ENCODE measurements at places on chromosomes 6 and 20.
A peak's percentile ranks its signal among the peaks of the same experiment; 100 is the strongest.

GRCh38 chr20:14418376-14418775 is 81.0 kb upstream of the FLRT3 start:
- H3K36me3 ChIP-seq = no peaks in the 10 kb centered on the region
- H3K4me3 ChIP-seq = no peak overlapping the region
- H3K4me1 ChIP-seq = peaks cover 17% of the 10 kb centered on the region
- no peak overlapping the region for H3K27ac ChIP-seq
- H3K27me3 ChIP-seq = no peaks in the 10 kb centered on the region

- no peaks in the 10 kb centered on the region for H3K4me1 ChIP-seq
- H3K4me3 ChIP-seq = no peak overlapping the region
- no peak for DNase-seq
- no peaks in the 10 kb centered on the region for H3K36me3 ChIP-seq
Measured at GRCh38 chr20:60139663-60140446, 181.6 kb downstream of the CDH26 start.

DNA sequence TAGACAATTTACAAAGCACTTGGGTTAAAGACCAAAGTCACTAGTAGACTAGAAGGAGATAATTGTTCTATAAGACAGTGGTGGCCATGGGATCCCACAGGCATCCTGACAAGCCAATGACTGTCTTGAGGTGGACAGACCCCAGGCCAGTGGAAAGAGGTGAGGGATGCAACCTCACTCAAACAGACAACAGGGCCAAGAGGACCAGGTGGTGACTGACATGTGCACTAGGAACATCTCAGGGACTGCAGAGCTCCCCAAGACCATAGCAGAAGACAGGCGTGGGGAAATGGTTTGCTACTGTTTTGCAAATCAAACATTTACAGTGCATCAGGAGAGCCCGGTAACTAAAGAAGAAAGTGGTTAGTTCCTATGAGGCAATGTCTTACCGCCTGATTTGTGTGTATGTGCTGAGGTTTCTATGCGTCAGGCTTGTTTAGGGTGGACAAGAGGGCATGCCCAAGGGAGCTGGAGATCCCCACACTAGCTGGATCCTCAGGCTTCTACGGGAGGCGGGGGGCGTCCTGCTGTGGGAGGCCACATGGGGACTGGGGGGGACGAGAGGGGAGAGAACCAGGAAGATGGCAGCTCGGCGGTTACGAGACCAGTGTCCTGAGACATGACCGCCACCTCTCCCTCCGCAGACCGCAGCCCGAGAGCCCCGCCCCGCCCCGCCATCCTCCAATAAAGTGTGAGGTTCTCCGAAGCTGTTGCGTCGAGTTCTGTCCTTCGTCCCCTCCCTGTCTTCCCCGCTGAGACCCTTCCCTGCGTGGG is 623 bp upstream of the MRPS26 start:
- peaks cover 18% of the 10 kb centered on the region for H3K36me3 ChIP-seq
- H3K27ac ChIP-seq = 0 out of 2 replicates have a peak overlapping the region, but pooled peaks have one; percentile 76
- DNase-seq = peak; percentile 82
- peak overlapping the region; percentile 94 for H3K4me3 ChIP-seq
- peaks cover 24% of the 10 kb centered on the region for H3K4me1 ChIP-seq

DNA sequence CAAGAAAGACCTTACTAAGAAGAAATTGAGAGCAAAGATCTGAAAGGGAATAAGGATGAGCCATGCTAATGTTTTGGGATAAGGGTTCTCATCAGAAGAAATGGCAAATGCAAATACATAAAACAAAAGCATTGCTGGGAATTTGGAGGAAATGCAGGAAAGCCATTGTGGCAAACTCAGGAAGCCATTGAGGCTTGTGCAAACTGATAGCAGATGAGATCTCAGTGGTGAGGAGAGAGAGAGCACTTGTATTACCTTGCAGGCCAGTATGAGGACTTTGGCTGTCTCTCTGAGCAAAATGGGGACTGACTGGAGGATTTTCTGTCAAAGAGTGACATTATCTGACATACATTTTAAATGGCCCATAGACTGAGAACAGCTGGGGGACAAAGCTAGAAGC is 103.0 kb downstream of the ADGRB3 start:
- DNase-seq = peak; percentile 27
- H3K4me3 ChIP-seq = no peak overlapping the region
- peaks cover 11% of the 10 kb centered on the region for H3K4me1 ChIP-seq

Measured in GM23338 (cell line).